ENCODE measurements at places on chromosomes 5 and 9. TPM values are rescaled to one million over a fixed set of nuclear protein-coding genes. Genes with fewer than 3 reads are reported as not detected.
A peak's percentile ranks its signal among the peaks of the same experiment; 100 is the strongest.

DNA sequence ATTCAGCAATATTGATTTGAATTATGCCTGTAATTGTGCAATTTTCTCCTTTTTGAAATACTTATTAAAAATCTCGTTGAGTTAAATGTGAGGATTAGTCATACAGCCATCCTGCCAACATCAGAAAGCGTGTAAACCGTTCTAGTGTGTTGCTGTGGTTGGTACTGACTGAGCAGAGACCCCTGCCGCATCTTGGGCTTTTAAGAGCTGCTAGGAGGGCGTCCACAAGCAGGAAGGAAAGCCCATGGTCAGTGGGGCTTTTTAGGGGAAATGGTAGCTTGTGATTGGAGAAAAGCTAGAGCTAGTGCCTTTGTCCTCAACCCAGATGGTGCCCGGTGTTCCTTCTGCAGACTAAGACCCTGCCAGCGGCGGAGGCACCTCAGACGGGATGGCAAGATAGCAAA lies 1.3 kb downstream of the SDHA start:
- peak; percentile 15 for DNase-seq

DNA sequence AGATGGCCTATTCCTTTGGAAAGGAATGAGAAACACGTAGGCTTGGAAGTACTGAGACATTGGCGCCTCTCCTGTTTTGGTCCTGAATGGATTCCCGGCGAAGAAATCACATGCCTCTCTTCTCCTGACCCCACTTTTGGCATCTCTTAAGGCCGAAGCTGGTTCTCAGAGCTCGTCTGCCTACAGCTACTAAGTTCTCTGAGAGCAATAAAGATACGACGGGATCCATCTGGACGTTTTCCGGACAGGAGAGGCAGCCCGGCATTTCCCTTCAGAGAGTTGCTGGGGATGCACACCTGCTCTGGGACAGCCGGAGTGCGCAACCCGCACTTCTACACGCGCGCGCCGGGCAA lies 336.8 kb upstream of the PUM3 start:
- no peak for DNase-seq

DNA sequence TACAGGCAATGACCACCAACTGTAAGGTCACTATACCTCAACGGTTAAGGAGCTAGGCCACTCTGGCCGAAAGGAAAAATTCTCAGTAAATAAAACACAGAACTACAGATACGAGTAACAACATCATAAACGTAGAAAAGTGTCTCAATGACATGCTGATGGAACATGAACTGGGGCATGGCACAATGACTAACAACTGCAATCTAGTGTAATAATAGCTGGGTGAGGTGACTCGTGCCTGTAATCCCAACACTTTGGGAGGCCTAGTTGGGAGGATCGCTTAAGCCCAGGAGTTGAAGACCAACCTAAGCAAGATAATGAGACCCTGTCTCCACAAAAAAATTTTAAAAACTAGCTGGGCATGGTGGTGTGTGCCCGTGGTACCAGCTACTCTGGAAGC lies 9.8 kb upstream of the RAPGEF6 start:
- no peak for DNase-seq

Gene PRR16
- total RNA-seq = 1.3 TPM

Measured in mammary epithelial cell (primary cell).